Karpas-422 (cell line): ENCODE measurements at places on chromosomes 13 and 19. TPM values are rescaled to one million over a fixed set of nuclear protein-coding genes. Genes with fewer than 3 reads are reported as not detected.

GRCh38 chr19:33620611-33621010 is 1.1 kb upstream of the CHST8 start:
- H3K4me1 ChIP-seq = no peaks in the 10 kb centered on the region
- no peak for DNase-seq
- no peak overlapping the region for H3K27ac ChIP-seq
- H3K4me3 ChIP-seq = no peak overlapping the region

GRCh38 chr13:94192431-94192975 is 287.0 kb downstream of the DCT start:
- H3K36me3 ChIP-seq = no peaks in the 10 kb centered on the region
- H3K27me3 ChIP-seq = no peaks in the 10 kb centered on the region
- DNase-seq = peak; percentile 67
- H3K4me1 ChIP-seq = no peaks in the 10 kb centered on the region

- H3K27ac ChIP-seq = no peak overlapping the region
- no peak for DNase-seq
- no peaks in the 10 kb centered on the region for H3K27me3 ChIP-seq
Measured at GRCh38 chr19:57334191-57334590, 13.9 kb downstream of the ZNF543 start.

DNA sequence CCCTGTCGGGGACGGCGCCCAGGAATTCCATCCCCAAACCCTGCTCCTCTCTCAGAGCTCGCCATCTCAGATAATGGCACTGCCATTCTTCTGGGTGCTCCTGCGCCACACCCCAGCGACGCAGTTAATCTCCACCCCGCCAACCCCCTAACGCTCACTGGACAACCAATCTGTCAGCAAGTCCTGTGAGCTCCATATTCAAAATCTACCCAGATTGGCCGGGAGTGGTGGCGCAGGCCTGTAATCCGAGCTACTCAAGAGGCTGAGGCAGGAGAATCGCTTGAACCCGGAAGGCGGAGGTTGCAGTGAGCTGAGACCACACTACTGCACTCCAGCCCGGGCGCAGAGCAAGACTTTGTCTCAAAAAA is 18.6 kb downstream of the FCGBP start:
- H3K4me1 ChIP-seq = no peaks in the 10 kb centered on the region
- no peaks in the 10 kb centered on the region for H3K36me3 ChIP-seq
- no peaks in the 10 kb centered on the region for H3K27me3 ChIP-seq
- H3K27ac ChIP-seq = no peak overlapping the region
- peak; percentile 23 for DNase-seq
- H3K4me3 ChIP-seq = no peak overlapping the region

DNA sequence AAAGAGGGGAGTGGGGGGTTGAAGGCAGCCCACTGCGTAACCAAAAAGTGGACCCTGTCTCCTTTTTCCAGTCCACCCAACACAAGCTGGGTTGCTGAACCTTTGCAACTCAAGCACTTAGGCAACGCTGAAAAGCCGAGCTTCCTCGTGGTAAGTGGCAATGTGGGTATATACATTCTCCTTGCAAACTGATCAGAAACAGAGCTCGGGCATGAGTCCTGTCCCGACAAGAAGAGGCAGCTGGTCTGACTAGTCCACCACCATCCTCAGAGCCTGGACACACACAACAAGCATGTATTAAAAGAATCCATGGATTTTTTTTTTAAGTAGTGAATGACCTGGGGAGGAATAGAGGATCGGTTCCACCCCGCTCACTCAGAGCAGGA is 240.6 kb upstream of the ZNF507 start:
- no peaks in the 10 kb centered on the region for H3K4me1 ChIP-seq
- H3K27ac ChIP-seq = no peak overlapping the region
- no peak for DNase-seq
- H3K4me3 ChIP-seq = no peak overlapping the region

- no peaks in the 10 kb centered on the region for H3K27me3 ChIP-seq
- peaks cover 52% of the 10 kb centered on the region for H3K4me1 ChIP-seq
- DNase-seq = no peak
- H3K4me3 ChIP-seq = peak overlapping the region; percentile 84
- peak overlapping the region; percentile 79 for H3K27ac ChIP-seq
- peaks cover 21% of the 10 kb centered on the region; the same call in 1 of the 2 replicates for H3K36me3 ChIP-seq
Measured at GRCh38 chr13:41313659-41314197, 2.7 kb downstream of the NAA16 start.

DNA sequence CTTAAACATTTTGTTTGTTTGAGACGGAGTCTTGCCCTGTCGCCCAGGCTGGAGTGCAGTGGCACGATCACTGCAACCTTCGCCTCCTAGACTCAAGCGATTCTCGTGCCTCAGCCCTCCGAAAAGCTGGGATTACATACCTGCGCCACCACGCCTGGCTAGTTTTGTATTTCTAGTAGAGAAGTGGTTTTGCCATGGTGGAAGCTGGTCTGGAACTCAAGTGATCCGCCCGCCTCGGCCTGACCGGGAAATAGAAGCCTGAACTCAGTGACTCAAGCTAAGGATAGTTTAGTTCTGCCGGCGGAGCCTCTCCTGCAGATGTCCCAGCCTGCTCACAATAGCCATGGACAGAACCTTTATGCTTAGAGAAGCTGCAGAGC is 53.0 kb upstream of the ZNF254 start:
- H3K4me1 ChIP-seq = peaks cover 9% of the 10 kb centered on the region
- DNase-seq = peak; percentile 73
- H3K4me3 ChIP-seq = peak overlapping the region; percentile 92

GRCh38 chr19:29520390-29520789 is 5.4 kb upstream of the VSTM2B start:
- no peaks in the 10 kb centered on the region for H3K4me1 ChIP-seq
- DNase-seq = no peak
- no peak overlapping the region for H3K4me3 ChIP-seq
- H3K27ac ChIP-seq = no peak overlapping the region
- H3K36me3 ChIP-seq = no peaks in the 10 kb centered on the region
- no peaks in the 10 kb centered on the region for H3K27me3 ChIP-seq

DNA sequence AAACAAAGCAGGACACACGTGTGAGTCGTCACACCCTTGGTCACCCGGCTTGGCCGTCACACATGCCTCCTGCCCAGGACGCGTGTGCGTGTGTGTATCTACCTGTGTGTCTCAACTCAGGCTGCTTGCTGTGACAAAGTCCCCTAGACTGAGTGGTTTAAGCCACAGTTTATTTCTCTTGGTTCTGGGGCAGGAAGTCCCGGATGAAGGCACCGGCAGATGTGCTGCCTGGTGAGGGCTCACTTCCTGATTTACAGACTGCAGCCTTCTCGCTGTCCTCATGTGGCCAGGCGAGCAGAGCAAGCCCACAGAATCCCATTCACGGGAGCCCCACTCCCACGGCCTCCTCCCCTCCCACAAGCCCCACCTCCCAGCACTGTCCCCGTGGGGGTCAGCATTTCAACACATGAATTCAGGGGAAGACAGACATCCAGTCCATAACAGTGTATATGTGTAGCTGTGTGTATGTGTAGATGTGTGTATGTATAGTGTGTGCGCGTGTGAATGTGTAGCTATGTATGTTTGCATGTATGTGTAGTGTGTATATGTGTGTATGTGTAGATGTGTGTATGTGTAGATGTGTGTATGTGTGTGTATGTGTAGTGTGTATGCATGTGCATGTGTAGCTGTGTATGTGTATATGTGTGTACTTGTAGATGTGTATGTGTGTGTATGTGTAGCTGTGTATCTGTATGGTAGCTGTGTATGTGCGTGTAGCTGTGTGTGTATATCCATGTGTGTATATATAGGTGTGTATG is 51.5 kb downstream of the MCF2L start:
- H3K36me3 ChIP-seq = no peaks in the 10 kb centered on the region
- DNase-seq = peak; percentile 54
- H3K4me3 ChIP-seq = no peak overlapping the region

DNA sequence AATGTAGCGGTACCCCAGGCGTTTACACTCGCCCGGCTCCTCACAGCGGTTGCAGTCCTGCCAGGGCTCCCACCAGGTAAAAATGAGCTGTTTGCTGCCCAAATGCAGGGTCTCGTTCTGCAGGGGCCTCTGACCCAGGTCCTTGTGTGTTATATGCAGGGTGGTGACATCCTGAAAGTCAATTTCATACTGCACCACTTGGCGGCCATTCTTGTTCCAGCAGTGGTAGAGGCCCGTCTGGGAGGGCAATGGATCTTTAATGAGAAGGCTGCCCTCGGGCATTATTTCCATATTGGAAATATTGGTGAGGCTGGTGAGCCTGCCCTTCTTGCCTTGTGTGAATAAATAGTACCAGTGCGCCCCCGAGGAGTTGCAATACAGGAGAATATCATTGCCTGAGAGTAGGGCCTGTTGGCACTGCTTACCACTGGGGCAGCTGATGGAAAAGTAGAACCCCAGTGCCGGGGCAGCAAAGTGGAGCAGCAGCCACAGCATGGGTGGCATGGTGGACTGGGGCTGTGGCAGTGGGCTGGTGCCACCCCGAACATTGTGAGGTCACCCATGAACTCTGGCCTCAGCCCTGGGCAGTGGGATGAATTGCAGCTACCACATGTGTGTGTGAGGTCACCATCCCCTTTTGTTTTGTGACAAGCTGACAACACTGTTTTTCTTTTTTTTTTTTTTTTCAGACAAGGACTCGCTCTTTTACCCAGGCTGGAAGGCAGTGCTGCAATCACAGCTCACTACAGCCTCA is at the start of gene FAM187B:
TSS of gene FAM187B (minus strand) at position 563 of the 754 bp plus-strand sequence. CDS start at position 504, 59 bp downstream.
- no peaks in the 10 kb centered on the region for H3K36me3 ChIP-seq
- no peak for DNase-seq
- no peak within 1 kb of the TSS for H3K4me3 ChIP-seq
- H3K4me1 ChIP-seq = no peaks in the 10 kb centered on the region

DNA sequence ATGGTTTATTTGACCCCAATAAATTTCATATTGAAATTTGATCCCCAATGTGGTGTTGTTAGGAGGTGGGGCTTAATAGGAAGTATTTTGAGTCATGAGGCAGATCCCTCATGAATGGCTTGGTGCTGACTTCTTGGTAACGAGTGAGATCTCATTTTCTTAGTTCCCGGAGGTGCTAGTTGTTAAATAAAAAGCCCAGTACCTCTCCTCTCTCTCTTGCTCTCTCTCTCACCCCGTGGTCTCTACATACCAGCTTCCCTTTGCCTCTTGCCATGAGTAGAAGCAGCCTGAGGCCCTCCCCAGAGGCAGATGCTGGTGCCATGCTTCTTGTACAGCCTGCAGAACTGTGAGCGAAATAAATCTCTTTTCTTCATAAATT is 39.4 kb upstream of the KATNAL1 start:
- peaks cover 13% of the 10 kb centered on the region for H3K36me3 ChIP-seq
- peaks cover 48% of the 10 kb centered on the region for H3K4me1 ChIP-seq
- H3K4me3 ChIP-seq = no peak overlapping the region
- H3K27ac ChIP-seq = peak overlapping the region; percentile 72
- H3K27me3 ChIP-seq = no peaks in the 10 kb centered on the region

DNA sequence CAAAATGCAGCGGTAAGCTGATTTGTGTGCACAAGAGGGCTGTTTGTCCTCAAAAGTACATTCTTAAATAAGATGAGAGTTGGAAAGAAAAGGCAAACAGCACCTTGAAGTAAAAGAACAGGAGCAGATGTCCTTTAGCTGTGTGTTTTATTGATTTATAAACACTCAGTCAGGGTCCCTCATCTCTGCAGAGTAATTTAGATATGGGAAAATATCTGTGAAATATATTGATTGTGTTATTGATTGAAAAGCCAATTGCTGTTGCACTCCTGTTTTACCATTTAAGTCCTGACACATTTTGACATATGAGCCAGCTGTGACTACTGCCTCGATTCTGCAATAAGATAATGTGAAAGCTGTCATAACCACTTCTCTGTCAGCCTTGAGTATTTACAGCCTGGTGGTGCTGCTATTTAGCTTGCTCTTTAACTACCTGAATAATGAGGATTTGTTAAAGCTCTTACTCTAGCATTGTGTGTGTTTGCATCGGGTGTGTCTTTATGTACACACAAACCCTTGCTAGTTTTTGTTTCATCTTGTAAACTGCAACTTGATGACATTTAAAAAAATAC is 550.1 kb downstream of the DACH1 start:
- H3K27ac ChIP-seq = no peak overlapping the region
- H3K27me3 ChIP-seq = no peaks in the 10 kb centered on the region
- H3K4me1 ChIP-seq = no peaks in the 10 kb centered on the region
- H3K36me3 ChIP-seq = no peaks in the 10 kb centered on the region

DNA sequence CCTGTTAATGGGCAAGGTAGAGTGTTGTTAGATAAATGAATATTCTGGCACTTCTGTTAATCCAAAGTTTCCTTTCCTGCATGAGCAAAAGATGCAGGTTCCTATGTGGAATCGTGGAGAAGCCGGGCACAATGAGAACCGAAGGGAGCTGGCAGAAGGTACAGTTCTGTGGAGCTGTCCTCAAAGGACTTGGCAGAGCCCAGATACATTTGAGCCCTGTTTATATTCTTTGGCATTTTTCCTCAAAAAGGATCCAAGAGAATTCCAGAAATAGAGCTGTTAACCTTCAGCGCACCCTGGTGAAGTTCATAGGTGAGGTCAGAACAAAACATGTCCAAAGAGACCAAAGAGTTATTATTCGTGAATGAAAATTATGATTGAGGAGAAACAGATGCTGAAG is 4.0 kb upstream of the DLEU7 start:
- H3K27ac ChIP-seq = no peak overlapping the region
- no peaks in the 10 kb centered on the region for H3K4me1 ChIP-seq
- H3K4me3 ChIP-seq = no peak overlapping the region
- H3K36me3 ChIP-seq = no peaks in the 10 kb centered on the region
- no peak for DNase-seq
- no peaks in the 10 kb centered on the region for H3K27me3 ChIP-seq

DNA sequence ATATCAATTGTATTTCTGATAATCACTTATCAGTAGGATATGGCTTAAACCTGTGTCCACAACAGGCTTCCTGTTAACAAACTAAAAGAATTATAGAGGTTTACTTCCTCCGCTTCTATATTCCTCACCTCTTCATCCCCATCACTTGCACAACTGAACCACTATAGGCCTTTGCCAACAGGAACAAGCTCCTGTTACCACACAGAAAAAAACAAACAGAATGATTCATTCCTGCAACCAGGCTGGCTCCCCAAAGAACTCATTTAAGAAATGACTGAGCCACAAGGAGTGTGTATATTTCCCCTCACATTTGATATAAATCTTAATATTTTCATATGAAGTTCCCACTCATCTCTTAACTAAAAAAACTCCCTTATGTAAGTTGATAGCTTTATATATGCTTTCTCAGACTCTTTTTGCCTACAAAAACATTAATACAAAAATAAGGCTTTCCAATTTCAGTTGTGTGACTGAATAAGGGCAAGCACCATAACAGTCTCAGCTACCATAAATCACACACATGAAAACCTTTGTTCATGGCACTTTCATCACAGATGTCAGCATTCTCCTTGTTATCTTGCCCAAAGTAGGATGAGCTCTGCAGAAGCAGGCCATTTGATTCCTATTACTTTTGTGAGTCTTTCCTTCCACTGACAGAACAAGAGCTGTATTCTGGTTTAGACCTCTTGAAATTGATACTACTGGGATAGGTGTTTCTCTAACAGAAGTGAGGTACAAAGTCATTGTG is 366.8 kb downstream of the SLITRK1 start:
- H3K27me3 ChIP-seq = no peaks in the 10 kb centered on the region
- no peak overlapping the region for H3K4me3 ChIP-seq
- H3K4me1 ChIP-seq = no peaks in the 10 kb centered on the region

- H3K4me3 ChIP-seq = no peak overlapping the region
- H3K27ac ChIP-seq = no peak overlapping the region
- no peak for DNase-seq
- peaks cover 8% of the 10 kb centered on the region for H3K4me1 ChIP-seq
- H3K27me3 ChIP-seq = 0 out of 2 replicates have a peak, but pooled peaks cover 2% of the 10 kb centered on the region
- H3K36me3 ChIP-seq = no peaks in the 10 kb centered on the region
Measured at GRCh38 chr13:26996965-26997752, 174.5 kb downstream of the USP12 start.

FCER2 gene
- total RNA-seq = 0.14 TPM in 1 of 2 replicates, not detected in the other

NLRP12 gene
- total RNA-seq = not detected in 2 replicates

BRSK1 gene
- total RNA-seq = 15.5 and 31.0 TPM in 2 replicates

ERICH4 gene
- not detected in 2 replicates for total RNA-seq

DIRAS1 gene
- total RNA-seq = not detected in 2 replicates

DKKL1 gene
- 1.2 TPM in 1 of 2 replicates, not detected in the other for total RNA-seq

SULT2A1 gene
- not detected in 2 replicates for total RNA-seq
